Iris pigment epithelial cell (primary cell): ENCODE measurements at places on chromosomes 16 and 17.
A peak's percentile ranks its signal among the peaks of the same experiment; 100 is the strongest.

- DNase-seq, result no peak
Measured at GRCh38 chr16:15856901-15857698, at the start of gene MYH11. TSS of gene MYH11 (minus strand) at chr16:15857028. CDS start at chr16:15838252, 18,776 bp downstream.

GRCh38 chr16:50146479-50147435 is 6.3 kb upstream of the TENT4B start:
- DNase-seq, result peak; percentile 27

DNA sequence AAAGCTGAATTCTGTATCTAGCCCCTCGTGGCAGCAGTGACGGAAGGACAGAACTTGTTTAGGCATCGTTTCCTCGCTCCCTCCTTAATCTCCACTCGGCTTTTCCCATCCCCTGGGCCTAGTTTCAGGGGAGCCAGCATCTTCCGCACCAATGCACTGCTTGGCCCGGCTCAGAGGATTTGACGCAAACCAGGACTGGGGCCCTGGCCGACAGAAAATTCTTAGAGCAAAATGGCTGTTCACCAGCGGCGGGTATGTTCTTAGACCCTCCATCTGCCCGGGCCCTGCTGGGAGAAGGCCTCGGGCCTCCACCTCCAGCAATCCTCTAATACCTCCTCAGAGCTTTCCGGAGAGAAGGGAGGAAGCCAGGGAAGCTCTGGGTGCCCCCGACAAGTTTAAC is 54.6 kb downstream of the TBC1D16 start:
- DNase-seq, result no peak

GRCh38 chr16:57781741-57782606 is 20.3 kb downstream of the KIFC3 start:
- peak; percentile 45 for DNase-seq

GRCh38 chr16:22424161-22424937 is 49.9 kb upstream of the CDR2 start:
- DNase-seq, result peak; percentile 26

DNA sequence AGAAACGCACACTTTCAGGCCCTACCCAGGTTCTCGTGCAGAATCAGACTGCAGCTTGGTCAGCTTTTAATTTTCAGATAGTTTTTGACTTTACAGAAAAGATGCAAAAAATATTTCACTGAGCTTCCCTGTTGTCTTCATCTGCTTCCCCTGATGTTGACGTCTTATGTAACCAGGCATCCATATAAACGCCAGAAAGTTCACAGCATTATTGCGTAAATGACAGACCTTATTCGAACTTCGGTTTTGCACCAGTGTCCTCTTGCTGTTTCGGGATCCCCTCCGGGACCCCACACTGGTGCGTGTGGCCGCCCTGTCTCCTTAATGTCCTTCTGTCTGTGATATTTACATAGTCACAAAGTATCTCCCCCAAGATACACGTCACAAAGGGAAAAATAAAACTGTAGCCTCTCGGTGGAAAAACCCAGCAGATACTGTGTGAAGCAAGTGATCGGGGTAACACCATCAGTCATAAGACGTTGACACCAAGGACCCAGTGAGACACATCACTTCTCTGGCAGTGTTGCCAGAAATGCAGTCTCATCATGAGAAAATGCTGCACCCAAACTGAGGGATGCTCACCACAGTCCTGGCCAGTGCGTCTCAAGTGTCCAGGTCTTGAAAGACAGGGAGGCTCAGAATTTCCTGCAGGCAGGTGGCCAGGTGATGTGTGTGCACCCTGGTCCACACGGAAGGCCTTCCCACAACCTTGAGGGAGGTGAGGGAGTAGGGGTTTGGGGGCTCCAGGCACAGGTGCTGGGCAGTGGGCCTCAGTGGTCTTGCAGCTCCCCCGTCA is 4.3 kb downstream of the BANP start:
- peak; percentile 29 for DNase-seq

- DNase-seq, result peak; percentile 72
Measured at GRCh38 chr16:3188925-3189825, 1.2 kb downstream of the OR1F1 start.

GRCh38 chr17:61073799-61074513 is 325.7 kb upstream of the TBX2 start:
- no peak for DNase-seq
